Stimulated activated CD4-positive, alpha-beta T cell treated with anti-CD3 and anti-CD28 coated beads, Interleukin-4, amount 100 ng/mL, for 1 hour (primary cell): ENCODE measurements at places on chromosomes 1 and 21.

GRCh38 chr1:230083746-230084407 lies 16.8 kb downstream of the GALNT2 start:
- no peak for DNase-seq

- peak; percentile 43 for DNase-seq
Measured at GRCh38 chr1:52633291-52633754, 355 bp downstream of the SHISAL2A start.

GRCh38 chr1:1623631-1624442 lies 8.1 kb upstream of the MMP23B start:
- DNase-seq: no peak

GRCh38 chr21:25371841-25372425 lies 235.3 kb downstream of the MRPL39 start:
- DNase-seq: no peak

- DNase-seq: no peak
Measured at GRCh38 chr1:29179641-29180184, 2.0 kb downstream of the SRSF4 start.

DNA sequence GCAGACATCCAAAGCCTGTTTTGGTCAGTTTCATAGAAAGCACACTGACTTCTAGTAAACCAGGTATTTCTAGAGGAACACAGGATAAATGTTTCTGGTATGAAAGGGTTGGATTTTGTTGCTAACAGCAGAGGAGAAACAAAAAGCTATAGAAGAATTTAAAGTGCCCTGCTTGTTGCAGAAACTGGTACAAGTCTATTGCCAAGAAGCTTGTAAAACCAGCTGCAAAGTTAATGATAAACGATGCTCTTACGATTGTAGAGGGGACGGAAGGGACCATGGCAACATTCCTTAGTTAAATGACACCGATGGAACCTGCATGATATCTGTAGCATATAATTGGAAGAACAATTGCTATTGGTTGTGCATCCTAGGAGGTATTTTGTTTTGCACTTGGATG lies 40.1 kb downstream of the SLC35F3 start:
- DNase-seq: no peak

DNA sequence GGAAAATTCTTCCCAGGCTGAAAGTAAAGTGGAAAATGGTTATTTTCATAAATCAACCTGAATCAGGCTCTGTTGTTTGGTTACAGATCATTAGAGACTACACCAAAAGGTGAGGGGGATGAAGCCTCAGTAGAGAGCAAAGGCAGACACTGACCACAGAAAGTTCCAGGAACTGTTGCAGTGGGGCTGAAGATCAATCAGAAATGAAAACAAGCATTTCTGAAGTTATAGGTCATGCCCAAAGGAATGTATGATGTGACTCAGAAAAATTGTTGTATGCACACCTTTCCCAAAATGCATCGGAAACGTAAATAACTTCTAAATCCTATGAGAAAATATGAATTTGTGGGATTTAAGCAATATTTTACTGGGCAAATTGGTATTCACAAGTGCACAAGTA lies 63.3 kb downstream of the FYB2 start:
- DNase-seq: no peak

DNA sequence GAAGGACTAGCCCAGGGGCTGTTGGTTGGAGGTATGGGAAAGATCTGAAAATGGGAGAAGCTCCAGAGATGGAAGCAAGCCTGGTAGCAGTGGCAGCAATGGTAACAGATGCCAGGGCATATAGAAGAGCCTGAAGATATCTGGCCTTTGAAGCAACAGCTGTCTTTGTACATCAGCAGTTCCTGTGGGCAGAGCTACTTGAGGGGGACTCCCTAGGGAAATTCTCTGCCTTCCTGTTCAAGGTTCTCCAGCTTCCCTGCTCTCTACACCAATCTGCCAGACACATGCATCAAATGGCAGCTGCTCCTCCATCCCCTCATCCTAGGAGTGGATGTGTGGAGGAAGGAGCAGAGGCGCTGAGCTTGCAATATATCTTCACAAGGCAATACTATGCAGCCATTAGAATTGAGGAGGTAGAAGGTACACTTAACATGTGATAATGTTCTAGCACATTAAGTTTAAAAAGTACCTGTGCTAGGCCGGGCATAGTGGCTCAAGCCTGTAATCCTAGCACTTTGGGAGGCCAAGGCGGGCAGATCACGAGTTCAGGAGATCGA lies 2.2 kb downstream of the TMEM35B start:
- no peak for DNase-seq
